ENCODE measurements at places on chromosomes 5 and 9. TPM values are rescaled to one million over a fixed set of nuclear protein-coding genes. Genes with fewer than 3 reads are reported as not detected.

Gene RGS14
- total RNA-seq, result 5.6 TPM

Gene BTNL8
- total RNA-seq, result not detected

Gene DDX4
- not detected for total RNA-seq

Gene FOXD4L6
- not detected for total RNA-seq

Gene ALDH1A1
- total RNA-seq, result 4,480 TPM

Gene DHX29
- total RNA-seq, result 22.4 TPM

Gene GOLGA1
- 10.5 TPM for total RNA-seq

Gene PTGES
- 149 TPM for total RNA-seq

Gene CDH18
- total RNA-seq, result not detected

Gene FSTL4
- 4.9 TPM for total RNA-seq

Gene C9
- not detected for total RNA-seq

Gene IFNA2
- not detected for total RNA-seq

Gene PHF24
- 0.14 TPM for total RNA-seq

Gene CCL21
- total RNA-seq, result not detected

Gene DAB2
- 6.9 TPM for total RNA-seq

Gene MTMR12
- 21.8 TPM for total RNA-seq

Gene CCNI2
- 0.07 TPM for total RNA-seq

Gene FGF1
- total RNA-seq, result 0.44 TPM

Gene STK32A
- total RNA-seq, result 0.24 TPM

Gene CCDC171
- total RNA-seq, result 0.53 TPM

Measured in A549 treated with Hydrocortisone at 1 μM for 4 hours (cell line).